ENCODE measurements at places on chromosomes 1 and 21.

GRCh38 chr1:105294838-105295237 lies 1545.1 kb downstream of the AMY1C start:
- DNase-seq, result no peak

DNA sequence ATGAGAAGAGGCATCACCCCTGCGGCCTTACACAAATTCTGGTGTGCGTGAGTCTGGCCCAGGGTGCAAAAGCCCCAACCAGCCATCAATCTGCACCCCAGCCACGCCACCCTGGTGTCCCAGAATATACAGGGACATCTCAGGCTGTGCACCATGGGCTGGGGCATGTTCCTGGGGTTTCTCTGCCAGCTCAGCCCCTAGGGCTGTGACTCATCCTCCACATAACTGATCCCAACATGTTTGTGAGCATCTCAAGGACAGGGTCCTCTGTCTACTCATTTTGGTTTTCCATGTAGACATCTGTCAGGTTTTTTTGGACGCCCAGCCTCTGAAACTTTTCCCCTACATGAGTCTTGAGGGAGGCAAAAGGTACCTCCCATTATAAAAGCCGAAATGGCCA lies 511 bp downstream of the ZNF683 start:
- DNase-seq, result no peak

DNA sequence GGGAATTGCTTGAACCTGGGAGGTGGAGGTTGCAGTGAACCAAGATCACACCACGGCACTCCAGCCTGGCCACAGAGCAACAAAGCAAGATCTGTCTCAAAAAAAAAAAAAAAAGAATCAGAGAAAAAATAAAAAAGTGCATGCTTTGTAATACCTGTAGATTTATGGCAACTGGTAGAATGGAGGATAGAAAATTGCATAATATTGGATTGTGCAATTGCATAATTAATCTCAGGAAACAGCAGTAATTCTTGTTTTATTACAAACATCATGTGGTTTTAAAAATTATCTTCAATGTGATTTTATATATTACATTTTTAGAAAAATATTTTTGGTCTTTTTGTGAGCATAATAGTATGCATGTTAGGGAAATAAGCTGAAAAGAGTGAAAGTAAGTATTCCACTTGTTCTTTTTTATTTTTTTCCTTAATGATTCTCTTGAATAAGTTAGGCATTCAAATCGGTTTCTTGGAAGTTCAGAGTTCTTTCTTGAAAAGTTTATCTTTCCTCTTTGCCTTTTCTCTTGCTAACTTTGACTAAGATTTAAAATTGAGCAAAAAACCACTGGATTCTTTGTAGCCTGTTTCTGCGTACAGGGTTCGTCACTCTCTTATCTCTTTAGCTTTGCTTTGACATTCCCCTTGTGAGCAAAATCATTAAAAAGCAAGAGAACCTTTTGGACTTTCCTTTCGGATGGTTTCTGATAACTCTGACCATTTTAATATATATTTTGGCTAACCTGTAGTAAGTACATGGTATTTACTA lies 127.5 kb upstream of the ADAMTS5 start:
- DNase-seq, result no peak

GRCh38 chr1:229349463-229350385 lies 6.9 kb upstream of the CCSAP start:
- DNase-seq, result no peak

DNA sequence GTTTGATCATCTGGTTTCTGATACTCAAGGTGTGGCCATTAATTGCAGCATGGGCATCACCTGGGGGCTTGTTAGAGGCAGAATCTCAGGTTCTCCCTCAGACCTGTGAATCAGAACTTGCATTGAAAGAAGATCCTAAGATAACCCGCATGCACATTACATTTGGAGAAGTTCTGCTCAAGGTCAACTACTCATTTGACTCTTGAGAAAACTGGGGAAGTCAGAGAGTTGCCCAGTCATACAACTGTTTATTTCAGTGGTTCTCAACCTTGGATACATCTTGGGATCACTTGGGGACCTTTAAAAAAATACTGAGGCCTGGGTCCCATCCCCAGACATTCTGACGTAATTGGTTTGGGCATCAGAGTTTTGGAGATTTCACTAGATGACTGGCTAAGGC lies 30.5 kb downstream of the CAMTA1 start:
- no peak for DNase-seq

DNA sequence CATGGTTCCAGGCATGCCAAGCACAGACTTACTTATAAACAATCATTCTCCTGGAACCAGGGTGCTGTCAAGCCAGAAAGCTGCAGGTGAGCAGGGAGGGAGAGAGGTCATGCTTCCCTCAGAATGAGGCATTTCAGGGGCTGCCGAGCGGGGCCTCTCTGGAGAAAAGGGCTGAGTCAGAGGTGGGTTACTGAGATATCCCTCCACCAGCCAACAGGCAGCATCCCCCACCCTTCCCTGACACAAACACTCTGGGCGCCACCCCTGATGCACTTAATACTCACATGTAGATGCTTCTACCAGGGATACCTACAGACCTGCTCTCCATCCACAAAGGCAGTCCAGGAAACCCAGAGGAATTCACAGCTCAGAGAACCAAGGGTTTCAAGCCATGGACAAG lies 13.1 kb downstream of the STK40 start:
- DNase-seq, result peak; percentile 24
